GM06990 (cell line): ENCODE measurements at places on chromosomes 5 and 9.

- DNase-seq, result no peak
Observed at GRCh38 chr9:70945301-70945700, 176.1 kb downstream of the TRPM3 start.

GRCh38 chr5:78041805-78042204, 252.7 kb downstream of the AP3B1 start:
- DNase-seq, result no peak

- DNase-seq, result no peak
Observed at GRCh38 chr5:149261246-149261645, 10.4 kb upstream of the AFAP1L1 start.

GRCh38 chr5:135214897-135215616, 181.0 kb upstream of the PITX1 start:
- no peak for DNase-seq

- DNase-seq, result no peak
Observed at GRCh38 chr9:35395076-35395705, 94.7 kb upstream of the RUSC2 start.

DNA sequence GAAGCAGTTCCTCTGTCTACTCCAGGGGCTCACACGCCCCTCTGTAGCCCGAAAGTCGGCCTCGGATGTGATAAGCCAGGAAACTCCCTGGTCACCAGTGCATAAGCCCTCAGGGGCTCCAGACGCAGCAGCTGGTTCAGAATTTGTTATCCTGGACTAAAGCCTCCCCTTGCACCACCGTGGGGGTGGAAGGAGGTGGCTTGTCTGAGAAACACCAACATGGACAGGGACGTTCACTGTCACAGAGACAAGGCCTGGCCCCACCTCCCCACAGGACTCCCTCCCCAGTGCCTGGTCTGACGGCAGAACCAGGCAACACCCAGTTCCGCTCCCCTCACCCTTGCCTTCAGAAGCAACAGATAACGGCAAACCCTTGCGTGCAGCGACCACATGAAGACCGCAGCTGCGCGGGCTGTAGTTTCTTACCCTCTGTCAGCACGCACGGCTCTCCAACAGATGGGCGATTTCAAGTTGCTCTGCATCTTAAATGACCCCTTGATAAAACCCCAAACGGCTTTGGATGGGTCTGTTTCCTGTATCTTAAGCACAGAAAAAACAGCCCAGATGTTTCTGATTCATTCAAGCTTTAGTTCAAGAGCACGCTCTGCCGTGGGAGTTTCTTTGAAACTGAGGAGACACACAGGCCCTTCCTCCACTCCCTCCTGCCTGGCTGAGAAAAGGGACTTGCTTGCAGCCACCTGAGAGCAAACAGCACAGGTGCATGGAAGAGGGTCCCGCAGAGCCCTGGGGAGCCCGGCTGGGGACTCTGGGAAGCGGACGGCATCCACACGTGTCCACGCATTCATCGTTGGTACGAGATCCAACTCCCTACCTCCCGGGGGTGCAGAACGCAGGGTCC, 44.7 kb upstream of the NKD2 start:
- DNase-seq, result no peak

DNA sequence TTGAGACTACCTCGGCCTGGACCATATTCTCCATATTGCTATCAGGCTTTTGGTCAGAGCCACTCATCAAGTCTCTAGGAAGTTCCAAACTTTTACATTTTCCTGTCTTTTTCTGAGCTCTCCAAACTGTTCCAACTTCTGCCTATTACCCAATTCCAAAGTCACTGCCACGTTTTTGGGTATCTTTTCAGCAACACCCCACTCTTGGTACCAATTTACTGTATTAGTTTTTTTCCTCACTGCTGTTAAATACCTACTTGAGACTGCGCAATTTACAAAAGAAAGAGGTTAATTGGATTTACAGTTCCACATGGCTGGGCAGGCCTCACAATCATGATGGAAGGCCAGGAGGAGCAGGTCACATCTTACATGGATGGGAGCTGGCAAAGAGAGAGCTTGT, 507.8 kb upstream of the ZNF608 start:
- no peak for DNase-seq

GRCh38 chr5:42461507-42461906, 38.3 kb downstream of the GHR start:
- no peak for DNase-seq

GRCh38 chr5:101995585-101995984, 300.5 kb downstream of the SLCO4C1 start:
- no peak for DNase-seq

- DNase-seq, result no peak
Observed at GRCh38 chr5:138033386-138033808, 518 bp upstream of the FAM13B start.

GRCh38 chr5:1039210-1039548, 30.6 kb downstream of the NKD2 start:
- DNase-seq, result no peak

GRCh38 chr9:114733816-114734215, 51.8 kb upstream of the TEX48 start:
- no peak for DNase-seq

GRCh38 chr5:75948438-75948837, 134.7 kb upstream of the SV2C start:
- no peak for DNase-seq

DNA sequence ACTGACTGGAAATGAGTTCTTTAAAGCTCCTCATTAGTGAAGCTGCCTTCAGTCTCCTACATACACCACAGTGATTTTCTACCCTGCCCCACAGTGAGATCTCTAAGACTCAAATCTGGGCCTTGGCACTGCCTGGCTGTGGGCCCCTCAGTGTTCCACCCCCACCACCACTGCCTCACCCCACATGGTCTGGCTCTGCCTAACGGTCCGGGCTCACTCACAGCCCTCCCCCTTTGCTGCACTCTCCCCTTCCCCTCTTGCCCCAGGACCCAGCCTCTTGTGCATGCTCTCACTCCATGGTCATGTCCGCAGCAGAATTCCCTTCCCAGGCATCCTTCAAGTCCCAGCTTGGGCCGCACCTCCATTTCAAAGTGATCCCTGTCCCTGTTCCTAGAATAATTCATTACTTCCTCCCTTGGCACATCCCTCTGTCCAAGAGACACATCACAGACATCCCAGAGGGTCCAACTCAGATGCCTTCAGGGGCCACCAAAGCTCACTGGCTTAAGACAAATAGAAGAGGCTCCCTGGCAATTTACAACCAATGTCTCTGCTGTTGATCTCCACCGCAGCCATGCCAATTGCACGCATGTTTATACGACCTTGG, 56.7 kb downstream of the HRH2 start:
- DNase-seq, result no peak

- DNase-seq, result peak; percentile 58
Observed at GRCh38 chr9:36878986-36879982, 154.8 kb downstream of the PAX5 start.

GRCh38 chr5:113274836-113275414, 159.9 kb downstream of the TSSK1B start:
- no peak for DNase-seq

DNA sequence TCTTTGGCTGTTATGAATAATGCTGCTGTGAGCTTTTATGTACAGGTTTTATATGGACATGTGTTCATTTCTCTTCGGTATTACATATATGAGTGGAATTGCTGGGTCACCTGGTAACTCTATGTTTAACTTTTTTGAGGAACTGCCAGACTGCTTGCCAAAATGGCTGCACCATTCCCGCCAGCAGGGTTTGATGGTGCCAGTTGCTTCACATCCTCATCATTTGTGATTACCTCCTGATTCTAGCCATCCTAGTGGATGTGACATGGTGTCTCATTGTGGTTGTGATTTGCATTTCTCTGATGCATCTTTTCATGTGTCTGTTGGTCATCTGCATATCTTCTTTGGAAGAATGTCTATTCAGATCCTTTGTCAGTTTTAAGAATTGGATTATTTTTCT, 10.7 kb downstream of the NANS start:
- DNase-seq, result no peak

DNA sequence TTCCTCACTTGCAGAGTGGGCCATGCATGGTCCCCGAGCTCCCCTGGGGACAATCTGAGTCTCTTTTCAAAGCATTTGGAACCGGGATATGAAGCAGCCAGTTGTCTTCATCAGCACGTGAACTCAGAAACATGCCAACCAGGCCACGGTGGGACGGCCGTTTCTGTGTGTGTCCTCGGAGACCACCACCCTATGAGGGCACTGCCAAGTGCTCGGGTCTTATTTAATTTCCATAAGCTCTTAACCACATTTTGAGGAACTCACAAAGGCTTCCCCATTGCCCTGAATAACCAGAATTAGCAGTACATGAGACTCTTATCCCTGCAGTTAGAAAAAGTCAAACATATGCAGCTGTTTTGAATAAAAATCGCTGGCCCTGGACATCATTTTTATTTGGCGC, 60.1 kb downstream of the OTULIN start:
- no peak for DNase-seq

DNA sequence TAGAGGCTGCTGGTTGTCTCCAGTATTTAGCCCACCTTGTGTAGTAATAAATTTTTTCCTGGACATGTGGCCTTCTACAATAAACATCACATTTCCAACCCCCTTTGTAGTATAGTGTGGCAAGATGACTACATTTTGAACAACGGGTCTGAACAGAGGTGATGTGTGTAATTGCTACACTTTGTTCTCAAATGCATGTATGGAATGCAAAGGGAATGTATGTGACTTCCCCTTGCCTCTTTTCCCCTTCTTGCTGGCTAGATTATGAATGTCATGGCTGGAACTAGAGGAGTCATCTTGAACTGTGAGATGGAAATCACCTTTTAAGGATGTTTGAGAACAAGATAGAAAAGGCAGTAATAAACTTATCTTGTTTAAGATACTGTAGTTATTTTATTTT, 54.5 kb downstream of the PRR16 start:
- DNase-seq, result no peak

GRCh38 chr9:12722131-12722530, 28.9 kb downstream of the TYRP1 start:
- no peak for DNase-seq

DNA sequence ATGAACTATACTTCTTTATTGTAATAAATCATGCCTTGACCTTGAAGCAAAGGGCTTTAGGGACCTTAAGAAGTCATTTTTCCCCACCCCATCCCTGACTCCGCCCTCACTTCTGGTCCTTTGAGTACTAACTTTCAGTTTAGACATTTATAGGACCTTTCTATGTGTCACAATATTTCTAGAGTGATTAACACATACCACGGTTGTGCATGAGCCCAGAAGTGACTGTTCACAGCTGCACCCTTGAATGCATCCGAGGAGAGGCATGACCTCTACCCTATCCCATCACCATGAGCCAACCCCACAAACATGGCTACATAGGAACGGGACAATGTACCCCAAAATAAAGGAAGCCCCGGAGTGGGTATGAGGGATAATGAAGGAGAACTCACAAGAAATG, 160.3 kb downstream of the HSD17B3 start:
- no peak for DNase-seq

DNA sequence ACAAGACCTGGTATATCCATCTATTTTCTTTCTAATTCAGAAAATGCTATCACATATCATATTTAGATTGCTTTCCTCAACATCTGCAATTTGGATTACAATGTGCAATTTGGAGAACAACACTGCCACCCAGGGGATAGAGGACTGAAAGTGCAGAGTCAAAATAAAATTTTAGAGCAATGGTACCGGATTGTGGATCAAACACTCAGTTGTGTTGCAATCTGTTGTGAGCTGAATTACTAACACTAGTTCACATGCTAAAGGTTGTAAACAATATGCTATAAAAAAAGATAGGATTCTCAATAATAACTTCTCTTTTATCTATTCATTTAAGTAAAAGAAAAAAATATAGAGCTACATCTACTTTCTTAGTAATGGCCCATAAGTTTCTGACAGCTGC, 11.9 kb upstream of the SRFBP1 start:
- DNase-seq, result no peak

DNA sequence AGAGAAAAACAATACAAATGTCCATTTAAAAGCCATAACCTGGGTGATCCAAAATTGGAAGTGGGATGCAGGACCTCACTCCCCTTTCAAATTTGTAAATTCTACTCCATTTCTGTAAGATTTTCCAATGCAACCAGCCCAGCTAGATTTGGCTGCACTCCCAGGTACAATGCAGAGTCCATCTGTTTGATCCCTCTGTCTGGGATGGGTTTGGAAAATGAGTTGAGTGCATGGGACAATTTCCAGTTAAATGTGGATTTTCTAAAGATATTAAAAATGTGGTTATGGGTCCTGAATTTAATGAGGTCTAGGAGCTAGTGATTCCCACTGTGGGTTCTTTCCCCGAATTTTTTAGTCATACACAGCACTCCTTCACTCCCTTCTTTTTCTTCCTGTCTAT, 104.0 kb upstream of the ATP10B start:
- no peak for DNase-seq

DNA sequence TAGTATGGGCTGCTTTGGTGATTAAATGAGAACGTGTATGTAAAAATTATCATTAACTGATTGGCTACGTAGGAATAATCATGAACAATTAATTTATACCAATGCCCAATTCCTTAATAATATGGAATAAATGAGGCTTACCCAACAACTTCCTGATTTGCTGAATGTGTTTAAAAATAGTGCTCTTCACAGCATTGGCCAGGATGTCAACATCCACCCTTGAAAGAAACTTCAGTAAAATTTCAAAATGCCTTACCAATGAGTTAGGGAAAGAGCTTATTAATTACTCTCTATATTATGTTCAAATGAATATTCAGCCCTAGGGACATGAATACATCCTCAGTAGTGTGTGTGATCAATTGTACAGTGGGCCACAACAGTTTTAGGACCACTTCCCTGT, 401.4 kb downstream of the PSAT1 start:
- DNase-seq, result no peak

- no peak for DNase-seq
Observed at GRCh38 chr9:88706193-88707113, 171.5 kb downstream of the NXNL2 start.

GRCh38 chr5:28862137-28862859, 1823.9 kb upstream of the CDH9 start:
- DNase-seq, result no peak

DNA sequence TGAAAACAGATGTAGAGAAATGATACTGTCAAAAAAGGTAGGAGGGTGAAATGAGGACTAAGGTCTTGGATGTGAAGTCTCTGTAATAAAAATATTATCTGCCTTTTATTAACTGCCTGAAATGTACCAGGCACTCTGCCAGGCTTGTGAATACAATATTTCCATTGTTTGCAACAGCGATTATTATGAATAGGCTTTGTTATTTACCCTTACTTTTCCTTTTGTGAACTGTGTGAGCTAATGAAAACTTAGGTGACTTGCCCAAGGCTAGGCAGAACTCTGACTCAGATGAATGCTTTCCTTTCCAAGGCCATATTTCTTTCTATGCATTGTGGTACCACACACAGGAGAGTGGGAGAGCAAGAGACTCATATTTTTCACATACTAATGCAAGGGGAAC, 204.1 kb downstream of the CDH12 start:
- no peak for DNase-seq

DNA sequence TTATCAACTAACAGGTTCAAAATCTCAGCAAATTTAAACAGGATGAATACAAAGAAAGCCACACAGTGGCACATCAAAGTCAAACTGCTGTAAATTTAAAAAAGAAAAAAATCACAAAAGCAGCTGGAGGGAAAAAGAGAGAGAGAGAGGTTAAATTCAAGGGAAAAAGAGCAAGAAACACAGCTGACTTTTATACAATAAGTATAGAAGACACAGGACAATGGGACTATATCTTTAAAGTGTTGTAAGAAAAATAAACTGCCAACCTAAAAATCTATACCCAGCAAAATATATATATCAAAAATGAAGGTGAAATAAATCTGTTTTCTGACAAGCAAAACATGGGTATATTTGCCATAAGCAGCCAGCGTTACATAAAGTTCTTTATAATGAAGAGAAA, 261.5 kb downstream of the TLE1 start:
- no peak for DNase-seq
